Dermis blood vessel endothelial cell (primary cell): ENCODE measurements at places on chromosomes 7 and 10. TPM values are rescaled to one million over a fixed set of nuclear protein-coding genes. Genes with fewer than 3 reads are reported as not detected.

Gene IL2RA
- not detected in 2 replicates for total RNA-seq

DNA sequence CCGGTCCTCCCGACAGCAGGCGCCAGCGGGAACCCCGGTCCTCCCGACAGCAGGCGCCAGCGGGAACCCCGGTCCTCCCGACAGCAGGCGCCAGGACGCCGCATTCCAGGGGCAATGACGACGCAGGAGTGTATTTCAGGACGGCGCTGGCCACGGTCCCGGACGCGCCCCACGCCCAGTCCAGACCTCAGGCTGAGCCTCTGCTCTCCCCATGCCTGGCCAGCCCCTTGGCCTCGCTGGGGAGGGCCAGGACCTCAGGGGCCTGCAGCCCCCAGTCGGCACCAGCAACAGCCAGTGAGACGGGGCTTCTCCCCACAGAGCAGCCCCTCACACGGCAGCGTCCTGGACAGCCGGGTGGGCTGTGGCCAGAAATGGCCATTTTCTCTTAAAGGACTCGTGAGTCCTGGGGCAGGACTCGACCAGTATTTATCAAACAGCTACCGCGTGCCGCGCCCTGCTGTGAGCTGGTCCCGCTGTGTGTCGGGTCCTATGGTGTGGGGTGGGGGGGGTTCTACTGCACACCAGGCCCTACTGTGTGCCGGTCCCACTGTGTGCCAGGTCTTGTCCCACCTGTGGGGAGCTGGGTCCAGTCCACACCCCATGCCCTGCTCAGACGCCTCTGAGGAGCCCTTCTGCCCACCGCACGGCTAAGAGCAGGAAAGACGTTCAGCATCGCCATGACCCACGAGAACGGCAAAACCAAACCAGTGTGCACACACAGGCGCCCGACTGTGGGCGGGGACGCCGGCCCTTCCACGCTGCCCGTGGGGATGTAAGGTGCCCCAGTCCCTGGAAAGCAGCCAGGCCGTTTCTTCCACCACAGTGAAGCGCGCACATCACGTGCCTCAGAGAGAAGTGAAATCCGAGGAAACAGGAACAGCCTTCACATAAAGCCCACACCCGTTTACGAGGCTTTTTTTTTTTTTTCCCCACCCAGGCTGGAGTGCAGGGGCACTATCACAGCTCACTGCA lies 33.3 kb downstream of the GET4 start:
- DNase-seq: no peak

DNA sequence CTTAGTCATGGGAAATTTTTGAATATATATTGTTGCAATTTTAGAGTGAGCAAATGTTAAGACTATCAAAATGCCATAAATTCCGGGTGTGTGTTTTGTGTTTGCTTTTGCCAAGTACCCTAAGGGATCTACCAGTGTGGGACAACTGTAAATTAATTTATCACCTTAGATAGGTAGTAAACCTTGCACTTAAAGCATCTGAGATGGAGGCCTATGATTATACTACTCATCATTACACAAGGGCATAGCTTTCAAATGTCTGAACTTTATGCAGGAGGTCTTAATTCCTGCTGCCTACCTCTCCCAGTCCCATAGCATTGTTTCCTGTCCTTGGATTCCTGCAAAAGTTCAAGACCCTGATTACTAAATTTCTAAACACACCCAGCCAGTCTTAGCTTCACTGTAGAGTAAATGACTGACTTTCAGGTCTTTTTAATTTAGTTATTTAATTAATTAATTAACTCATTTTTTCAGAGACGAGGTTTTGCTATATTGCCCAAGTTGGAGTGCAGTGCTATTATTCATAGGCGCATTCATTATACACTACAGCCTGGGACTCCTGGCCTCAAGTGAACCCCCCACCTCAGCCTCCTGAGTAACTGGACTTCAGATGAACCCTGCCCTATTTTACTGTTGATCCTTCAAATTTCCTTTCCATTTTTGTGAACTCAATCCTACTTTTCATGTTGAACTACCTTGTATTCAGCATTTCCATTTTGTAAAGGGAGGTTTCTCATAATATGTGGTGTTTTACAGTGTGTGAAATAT lies 47.0 kb downstream of the THSD7A start:
- no peak for DNase-seq

GRCh38 chr10:101411598-101411997 lies 57.6 kb downstream of the BTRC start:
- DNase-seq: no peak

Gene CFAP58
- 0.85 and 1.2 TPM in 2 replicates for total RNA-seq
